ENCODE measurements at places on chromosomes 6 and 20. TPM values are rescaled to one million over a fixed set of nuclear protein-coding genes. Genes with fewer than 3 reads are reported as not detected.

SYNDIG1 gene
- 9.2 TPM for polyA plus RNA-seq

ZNF451 gene
- polyA plus RNA-seq, result 47.3 TPM

PACSIN1 gene
- 0.80 TPM for polyA plus RNA-seq

PAK5 gene
- 0.60 TPM for polyA plus RNA-seq

CDC5L gene
- 35.4 TPM for polyA plus RNA-seq

TSPYL4 gene
- 60.0 TPM for polyA plus RNA-seq

Measured in renal pelvis (tissue), 12 donors.